Aorta (tissue), 5 donors: ENCODE measurements at places on chromosomes 6 and 20. TPM values are rescaled to one million over a fixed set of nuclear protein-coding genes. Genes with fewer than 3 reads are reported as not detected.

- DNase-seq, result no peak
Observed at GRCh38 chr6:29589423-29590048, 4.6 kb downstream of the OR2H2 start.

- DNase-seq, result no peak
Observed at GRCh38 chr20:34689486-34689885, 12.6 kb upstream of the PIGU start.

DNA sequence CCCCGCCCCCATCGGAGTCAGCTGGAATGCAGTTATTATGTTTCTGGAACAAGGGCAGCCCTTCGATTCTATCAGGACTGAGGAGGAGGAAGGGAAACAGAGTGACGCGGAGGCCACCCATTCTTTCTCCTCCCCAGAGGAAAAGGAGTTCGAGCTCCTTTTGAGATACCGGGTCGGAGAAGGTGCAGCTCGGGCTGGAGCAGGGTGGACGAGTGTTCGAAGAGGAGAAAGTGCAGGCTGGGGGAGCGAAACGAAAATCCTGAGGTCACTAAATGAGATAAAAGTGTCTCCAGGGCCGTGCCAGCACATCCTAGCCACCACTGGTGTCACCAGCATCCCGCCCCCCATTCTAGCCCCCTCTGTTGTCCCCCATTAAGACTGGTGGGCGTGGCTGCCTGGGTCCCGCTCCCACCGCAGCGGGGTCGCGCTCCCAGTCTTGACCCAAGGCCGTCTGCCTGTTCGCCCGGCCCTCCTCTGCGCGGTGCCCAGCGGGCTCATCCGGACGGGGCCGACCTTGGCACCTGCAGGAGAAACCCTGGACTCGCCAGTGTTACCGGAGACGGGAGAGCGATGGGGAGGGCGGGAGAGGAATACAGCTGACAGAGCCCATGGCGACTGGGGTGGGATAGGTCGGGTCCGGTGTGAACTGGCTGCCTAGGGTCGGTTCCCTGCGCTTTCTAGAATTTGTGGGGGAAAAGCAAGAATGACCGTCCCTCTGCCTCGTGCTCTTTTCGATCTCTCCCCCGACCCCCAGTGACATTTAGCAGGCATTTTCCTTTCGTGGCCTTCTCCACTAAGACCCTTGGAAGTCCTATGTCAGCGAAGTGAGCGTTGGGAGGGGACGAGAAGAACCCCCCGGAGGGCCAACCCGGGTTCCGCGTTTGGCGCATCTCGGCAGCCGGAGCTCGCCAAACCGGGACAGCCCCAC lies 16.2 kb downstream of the FOXA2 start:
- DNase-seq, result no peak

DNA sequence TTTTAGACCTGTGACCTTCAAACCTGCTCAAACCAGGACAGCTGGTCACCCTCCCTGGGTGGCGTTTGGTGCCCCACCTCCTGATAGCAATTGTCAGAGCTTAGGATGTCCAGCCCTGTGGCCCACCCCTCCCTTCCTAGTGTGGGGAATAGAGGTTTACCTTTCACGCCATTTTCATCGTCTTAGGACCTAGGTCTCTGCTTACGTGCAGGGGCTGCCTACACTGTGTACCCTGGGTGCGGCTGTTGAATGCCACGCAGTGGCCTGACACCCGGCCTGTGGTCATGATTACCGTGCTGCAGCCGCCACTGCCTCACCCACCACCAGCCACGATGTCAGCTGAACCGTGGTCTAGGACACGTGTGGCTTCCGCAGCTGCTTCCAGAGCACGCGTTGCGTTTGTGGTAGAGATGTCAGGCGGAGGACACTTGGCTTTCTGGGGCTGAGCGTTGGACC lies 157.3 kb downstream of the DTNBP1 start:
- DNase-seq, result no peak

DNA sequence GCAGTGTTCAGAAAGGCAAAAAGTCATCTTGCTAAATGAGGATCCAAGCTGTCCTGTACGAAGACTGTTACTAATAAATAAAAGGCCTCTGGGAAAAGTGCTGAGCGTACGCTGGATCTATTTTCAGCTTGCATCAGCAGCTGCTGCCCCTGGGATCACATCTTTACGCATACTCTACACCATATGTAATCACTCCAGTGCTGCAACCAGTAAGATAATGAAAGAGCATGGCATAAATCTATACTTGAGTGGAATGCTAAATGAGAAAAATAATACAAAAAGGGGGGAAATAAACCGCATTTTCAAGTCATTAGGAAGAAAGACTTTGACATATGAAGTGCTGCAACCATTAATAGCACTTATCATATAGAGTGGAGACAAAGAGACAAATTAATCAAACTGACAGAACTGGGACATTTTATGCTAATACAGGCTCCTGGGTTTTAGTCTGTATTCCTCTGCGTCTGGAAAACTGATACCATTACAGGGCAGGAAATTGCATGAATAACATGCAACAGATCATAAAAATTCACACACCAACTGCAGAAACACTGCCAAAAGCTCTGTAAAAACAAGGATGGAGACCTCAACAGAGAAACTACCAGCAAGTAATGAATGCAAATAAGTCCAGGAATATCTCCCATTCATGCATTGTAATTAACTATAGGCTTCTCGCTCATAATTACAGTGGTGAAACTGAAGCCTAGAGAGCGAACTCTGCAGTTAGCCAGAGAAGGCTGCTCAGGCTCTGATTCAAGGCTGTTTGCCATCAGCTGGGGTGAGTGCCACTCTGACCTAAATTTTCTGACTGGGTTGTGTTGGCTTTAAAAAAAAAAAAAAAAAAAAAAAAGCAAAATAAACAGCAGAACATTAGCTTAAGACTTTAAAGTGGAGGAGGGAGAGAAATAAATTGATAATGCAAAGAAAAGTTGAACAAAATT lies 83.8 kb downstream of the GJA10 start:
- no peak for DNase-seq

GRCh38 chr6:15620611-15621010 lies 42.2 kb downstream of the DTNBP1 start:
- DNase-seq, result no peak

DNA sequence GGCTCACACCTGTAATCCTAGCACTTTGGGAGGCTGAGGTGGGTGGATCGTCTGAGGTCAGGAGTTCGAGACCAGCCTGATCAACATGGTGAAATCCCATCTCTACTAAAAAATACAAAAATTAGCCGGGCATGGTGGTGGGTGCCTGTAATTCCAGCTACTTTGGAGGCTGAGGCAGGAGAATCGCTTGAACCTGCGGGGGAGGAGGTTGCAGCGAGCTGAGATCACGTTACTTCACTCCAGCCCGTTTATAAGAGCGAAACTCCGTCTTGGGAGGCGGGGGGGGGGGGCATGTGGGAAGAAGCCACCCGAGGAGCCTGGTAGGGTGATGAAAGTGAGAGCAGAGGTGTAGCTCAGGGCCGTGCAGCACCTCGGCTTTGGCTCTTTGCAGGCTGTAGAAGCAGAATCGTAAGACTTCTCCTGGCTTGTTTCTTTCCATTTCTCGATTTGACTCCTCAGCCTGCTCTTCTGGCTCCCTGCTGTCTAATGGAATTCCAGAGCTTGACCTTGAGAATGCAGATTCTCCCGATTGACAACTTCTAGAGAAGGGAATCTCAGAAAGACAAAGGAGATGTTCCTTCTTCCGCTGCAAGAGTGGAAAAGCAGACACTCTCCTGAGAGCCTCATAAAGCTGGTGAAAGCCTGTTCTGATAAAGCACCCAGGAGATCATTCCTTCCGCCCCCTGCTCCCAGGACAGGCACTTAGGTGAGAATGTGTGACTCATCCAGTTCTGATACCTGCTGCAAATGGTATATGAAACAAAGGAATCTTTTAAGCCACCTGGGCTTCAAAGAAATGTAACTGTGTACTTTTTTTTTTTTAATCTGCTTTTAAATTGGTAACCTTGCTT lies 26.0 kb upstream of the PPP1R16B start:
- DNase-seq, result no peak

DNA sequence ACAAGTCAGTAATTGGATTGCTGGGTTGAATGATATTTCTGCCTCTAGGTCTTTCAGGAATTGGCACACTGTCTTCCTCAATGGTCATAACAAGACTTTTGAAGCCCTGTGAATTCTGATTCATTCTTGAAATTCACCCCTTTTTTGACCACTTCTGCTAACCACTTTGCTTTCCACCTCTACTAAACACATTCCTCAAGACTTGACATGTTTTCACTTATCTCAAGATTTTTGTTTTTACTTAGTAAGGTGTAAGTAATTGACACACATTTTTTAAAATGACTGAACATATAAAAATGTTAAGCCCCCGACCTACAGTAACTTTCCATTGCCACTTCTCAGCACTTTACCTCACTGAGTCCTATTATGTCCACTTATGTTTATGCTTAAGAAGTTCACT lies 239.1 kb downstream of the GRM1 start:
- no peak for DNase-seq

DNA sequence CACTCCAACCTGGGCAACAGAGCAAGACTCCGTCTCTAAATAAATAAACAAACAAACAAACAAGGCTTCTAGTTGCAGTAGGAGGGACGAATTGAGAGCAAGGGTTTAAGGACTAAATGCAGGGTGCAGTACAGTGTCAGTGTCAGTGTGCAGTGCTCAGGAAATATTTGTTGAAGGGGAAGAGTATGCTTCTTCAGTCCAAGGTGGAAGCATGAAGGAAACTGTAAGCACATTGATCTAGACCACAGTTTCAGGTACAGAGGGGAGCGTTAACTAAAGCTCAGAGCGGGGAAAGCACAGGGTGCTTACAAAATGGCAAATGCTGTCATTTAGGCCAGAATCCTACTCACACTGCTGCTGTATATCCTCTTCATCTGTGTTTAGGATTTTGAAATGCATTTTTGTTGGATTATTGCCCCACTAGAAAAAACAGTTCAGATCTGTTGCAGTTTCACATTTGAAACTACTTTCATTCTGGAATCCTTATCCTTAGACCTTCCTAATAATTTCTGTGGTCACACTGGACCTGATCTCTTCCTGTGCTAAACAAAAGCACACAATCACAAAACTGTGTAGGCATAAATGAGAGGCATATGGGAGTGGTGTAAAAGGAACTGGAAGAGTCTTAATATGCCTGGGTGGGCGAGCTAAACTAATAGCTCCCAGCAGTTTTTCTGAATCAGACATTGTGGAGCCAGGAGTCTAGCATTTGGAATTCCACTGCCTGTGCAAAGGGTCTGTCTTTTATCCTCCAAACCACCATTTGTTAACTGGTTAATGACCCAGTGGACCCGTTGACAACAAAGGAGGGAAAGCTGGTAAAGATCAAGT lies 41.4 kb downstream of the CBFA2T2 start:
- no peak for DNase-seq

GRCh38 chr6:113048741-113049140 lies 701.6 kb downstream of the RFPL4B start:
- DNase-seq, result no peak

GRCh38 chr6:53556986-53557715 lies 12.2 kb upstream of the GCLC start:
- no peak for DNase-seq

GRCh38 chr20:21920211-21920610 lies 214.7 kb downstream of the PAX1 start:
- no peak for DNase-seq

- DNase-seq, result no peak
Observed at GRCh38 chr20:6709910-6710595, 57.4 kb upstream of the BMP2 start.

DNA sequence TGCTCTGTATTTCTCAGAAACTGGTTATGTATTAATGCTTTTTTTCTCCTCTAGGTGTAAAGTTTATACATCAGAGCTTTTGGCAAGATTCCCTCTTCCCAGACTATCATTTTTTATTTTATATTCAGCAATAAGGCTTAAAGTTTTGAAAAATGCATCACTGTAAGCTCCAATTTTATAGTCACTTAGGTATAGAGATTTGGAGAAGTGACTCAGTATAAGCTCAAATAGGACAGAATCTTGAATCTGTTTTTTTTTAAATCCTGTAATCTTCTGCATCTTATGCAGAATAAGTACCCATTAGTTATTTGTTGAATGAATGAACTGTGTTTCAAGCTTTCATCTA lies 1.0 kb downstream of the NCOA7 start:
- DNase-seq, result no peak

DNA sequence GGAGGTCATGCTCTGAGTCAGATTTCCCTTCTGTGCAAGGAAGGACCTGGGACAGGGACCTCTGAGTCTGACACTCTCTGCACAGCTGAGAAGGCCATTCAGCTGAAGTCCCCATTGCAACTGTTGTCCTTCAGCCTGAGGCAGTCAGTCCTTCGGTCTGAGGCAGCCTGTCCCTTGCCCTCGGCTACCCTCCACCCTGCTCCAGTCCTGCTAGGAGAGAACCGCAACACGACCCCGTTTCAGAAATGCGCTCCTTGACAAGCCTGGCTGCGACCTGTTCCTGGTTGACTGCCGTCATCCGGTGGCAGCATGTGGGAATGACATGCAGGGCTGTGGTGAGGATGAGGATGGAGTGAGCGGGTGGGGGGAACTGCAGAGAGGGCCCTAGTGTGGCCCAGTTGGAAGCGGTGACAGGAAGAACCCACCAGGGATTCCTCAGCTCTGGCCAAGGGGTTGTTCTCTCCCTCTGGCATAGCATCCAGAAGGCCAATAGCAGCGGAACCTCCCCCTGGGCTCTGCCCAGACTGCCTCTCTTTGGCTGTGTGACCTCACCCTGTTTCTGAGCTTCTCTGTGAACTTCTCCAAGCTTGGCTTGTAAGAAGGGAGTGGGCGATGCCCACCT lies 40.3 kb upstream of the ANGPT4 start:
- DNase-seq, result peak; percentile 65

GRCh38 chr6:32933661-32934085 lies 7.2 kb downstream of the HLA-DMB start:
- DNase-seq, result peak; percentile 83

- DNase-seq, result no peak
Observed at GRCh38 chr6:89716532-89716931, 78.0 kb upstream of the LYRM2 start.

DNA sequence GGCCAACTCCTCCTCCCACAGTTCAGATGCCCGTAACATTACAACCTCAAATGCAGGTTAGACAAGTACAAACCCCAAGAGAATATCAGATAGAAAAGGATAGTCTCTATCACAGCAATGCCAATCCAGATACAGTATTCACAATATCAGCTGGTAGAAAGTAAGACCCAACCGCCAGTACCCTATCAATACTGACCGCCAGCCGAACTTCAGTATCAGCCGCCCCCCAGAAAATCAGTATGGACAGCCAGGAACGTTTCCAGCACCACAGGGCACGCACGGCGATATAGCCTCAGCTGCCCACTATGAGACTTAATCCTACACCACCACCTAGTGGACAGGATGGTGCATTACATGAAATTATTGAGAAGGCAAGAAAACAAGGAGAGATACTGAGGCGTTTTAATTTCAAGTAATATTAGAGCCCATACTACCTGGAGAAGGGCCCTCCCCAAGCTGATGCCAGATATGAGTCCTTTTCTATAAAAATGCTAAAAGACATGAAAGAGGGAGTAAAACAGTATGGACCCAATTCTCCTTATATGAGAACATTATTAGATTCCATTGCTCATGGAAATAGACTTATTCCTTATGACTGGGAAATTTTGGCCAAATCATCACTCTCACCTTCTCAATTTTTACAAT lies 17.6 kb upstream of the EIF2S2 start:
- DNase-seq, result peak; percentile 61

GRCh38 chr6:26383624-26384417 lies 913 bp downstream of the BTN2A2 start:
- DNase-seq, result no peak

- no peak for DNase-seq
Observed at GRCh38 chr6:155779456-155779855, 323.8 kb upstream of the NOX3 start.

RNF5 gene
- total RNA-seq, result 35.0 TPM

PRPH2 gene
- total RNA-seq, result 1.4 TPM

MMS22L gene
- 10.8 TPM for total RNA-seq

GNAS gene
- 838 TPM for total RNA-seq

RIPPLY2 gene
- not detected for total RNA-seq

ARHGAP40 gene
- total RNA-seq, result not detected

COX7A2 gene
- total RNA-seq, result 199 TPM

OR2H2 gene
- total RNA-seq, result not detected
